ENCODE measurements at places on chromosomes 11 and 22.

DNA sequence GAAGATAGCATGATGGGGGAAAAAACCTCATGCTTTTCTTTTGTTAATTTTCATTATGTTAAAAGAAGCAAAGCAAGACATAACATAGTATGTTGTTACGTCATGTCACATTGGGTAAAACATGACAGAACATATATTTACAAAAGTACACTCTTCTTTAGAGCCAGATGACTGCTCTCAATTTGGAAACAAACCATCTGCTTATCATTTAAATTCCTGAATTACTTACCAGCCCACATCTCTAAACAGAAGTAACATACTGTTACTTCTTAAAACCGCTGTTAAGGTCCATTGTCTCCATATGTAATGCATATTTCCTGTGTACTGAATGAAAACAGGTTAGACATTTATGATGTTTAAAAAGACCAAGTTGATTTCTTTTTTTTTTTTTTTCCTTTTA lies 100.0 kb downstream of the TMEM135 start:
- no peak for DNase-seq

- no peak for DNase-seq
These were observed 15.2 kb downstream of the CCDC157 start for GRCh38 chr22:30371981-30372380.

DNA sequence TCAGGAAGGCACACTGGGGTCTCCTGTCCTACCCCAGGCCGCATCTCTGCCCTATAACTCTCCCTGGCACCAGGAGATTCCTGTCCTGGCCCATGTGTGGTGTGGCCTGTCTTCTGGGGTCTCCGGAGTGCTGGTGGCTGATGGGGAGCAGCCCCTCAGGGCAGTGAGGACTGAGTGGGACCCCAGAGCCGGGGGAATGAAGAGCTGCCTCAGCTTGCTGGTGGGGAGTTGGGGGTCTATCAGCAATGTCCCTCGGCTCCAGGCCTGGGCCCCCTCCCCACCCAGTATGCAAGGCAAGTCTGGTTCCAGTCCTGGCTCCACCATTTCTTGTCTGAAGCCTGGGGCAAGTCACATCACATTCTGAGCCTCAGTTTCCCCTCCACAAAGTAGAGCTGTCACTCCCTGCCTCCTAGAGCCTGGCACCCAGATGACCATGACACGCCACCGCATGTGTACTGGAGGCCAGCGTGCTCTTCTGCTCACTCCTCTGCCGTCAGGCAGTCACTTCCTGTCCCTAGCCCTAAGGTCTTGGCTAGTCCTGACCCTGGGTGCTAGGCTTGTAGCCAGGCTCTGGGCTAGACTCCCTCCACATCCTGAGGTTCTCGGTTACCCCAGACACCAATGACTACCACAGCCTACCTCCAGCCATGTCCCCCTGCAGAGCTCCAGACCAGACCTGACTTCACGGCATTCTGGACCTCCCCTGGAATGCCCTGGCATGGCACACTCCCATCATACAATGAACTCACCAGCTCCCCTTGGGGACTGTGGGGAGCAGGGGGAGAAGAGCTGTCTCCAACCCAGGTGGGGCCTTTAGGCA lies 12.8 kb downstream of the ARAP1 start:
- no peak for DNase-seq

GRCh38 chr11:110165039-110165925 lies 72.1 kb downstream of the ZC3H12C start:
- no peak for DNase-seq

- no peak for DNase-seq
These were observed 46.0 kb downstream of the AHNAK start for GRCh38 chr11:62500650-62501030.

DNA sequence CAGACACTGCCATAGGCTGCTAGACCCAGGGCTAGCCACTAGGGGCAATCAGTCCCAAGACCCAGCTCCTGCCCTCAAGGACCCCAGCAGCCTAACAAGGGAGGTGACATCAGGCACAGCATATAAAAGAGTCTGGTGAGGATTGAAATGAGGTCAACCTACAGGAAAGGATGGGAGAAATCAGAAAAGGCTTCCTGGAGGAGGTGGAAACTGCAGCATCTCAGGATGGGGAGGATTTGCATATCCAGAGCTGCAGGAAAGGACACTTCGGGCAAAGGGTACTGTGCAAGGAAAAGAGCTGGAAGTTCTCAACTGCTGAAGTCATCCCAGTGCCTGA lies 2.9 kb upstream of the ARFGAP2 start:
- peak; percentile 69 for DNase-seq

- no peak for DNase-seq
These were observed 14.9 kb downstream of the SAMM50 start for GRCh38 chr22:43969989-43970755.

GRCh38 chr11:109349276-109350080 lies 72.5 kb upstream of the C11orf87 start:
- DNase-seq = no peak

- DNase-seq = no peak
These were observed 40.3 kb downstream of the PARVG start for GRCh38 chr22:44220727-44221680.

DNA sequence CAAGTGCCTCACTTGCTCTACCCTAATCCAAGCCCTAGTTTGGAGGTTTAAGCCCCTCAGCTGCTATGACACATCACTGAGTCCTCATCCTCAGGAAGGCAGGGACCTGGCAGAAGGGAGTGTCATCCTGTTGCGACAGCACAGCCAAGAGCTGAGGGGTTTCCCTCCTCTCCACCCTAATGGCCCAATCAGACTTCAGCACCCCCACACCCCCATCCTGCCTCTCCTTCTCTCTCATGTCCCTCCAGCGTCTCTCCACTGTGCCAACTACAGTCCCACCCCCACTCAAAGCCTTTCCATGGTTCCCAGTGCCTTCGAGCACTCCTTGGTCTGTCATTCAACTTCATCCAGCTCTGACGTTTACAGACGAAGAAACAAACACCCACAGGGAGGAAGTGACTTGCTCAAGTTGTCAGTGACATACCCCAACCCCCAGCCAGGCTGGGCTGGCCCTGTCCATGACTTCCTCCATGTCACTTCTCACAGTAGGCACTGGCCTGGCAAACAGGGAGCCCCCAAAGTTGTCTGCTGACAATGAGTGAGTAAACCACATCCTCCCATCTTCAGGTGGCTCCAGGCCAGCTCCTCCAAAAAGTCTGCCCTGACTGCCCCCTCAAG lies 15.6 kb downstream of the ARAP1 start:
- peak; percentile 90 for DNase-seq

- no peak for DNase-seq
These were observed 30.8 kb downstream of the EXT2 start for GRCh38 chr11:44126304-44126703.

DNA sequence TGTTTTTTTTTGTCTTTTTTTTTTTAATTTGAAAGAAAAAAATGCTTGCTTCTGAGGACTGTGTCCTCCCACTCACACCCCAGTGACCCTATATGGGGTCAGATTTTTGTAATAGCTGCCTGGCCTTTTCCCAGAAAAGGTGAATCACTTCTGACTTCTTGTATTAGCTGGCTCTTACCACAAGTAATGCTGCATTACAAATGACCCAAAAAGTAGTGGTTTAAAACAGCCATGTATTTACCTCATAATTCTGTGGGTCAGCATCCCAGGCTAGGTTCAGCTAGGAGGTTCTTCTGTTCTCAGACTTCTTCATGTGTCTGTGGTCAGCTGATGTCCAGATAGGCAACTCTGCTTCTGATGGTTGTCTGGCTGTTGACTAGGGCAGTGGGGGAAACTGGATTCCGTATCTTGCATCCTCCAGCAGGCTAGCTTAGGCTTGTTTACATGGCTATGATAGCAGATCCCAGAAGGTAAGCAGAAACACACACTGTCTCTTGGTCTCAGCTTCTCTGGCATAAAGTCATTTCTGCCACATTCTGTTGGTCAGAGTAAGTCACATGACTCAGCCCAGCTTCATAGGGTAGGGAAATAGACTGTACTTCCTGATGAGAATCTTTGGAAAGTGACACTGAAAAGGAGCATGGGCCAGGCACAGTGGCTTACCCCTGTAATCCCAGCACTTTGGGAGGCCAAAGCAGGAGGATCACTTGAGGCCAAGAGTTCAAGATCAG lies 19.5 kb downstream of the LHFPL7 start:
- no peak for DNase-seq

GRCh38 chr11:57426439-57426928 lies 437 bp downstream of the SLC43A3 start:
- peak; percentile 35 for DNase-seq

DNA sequence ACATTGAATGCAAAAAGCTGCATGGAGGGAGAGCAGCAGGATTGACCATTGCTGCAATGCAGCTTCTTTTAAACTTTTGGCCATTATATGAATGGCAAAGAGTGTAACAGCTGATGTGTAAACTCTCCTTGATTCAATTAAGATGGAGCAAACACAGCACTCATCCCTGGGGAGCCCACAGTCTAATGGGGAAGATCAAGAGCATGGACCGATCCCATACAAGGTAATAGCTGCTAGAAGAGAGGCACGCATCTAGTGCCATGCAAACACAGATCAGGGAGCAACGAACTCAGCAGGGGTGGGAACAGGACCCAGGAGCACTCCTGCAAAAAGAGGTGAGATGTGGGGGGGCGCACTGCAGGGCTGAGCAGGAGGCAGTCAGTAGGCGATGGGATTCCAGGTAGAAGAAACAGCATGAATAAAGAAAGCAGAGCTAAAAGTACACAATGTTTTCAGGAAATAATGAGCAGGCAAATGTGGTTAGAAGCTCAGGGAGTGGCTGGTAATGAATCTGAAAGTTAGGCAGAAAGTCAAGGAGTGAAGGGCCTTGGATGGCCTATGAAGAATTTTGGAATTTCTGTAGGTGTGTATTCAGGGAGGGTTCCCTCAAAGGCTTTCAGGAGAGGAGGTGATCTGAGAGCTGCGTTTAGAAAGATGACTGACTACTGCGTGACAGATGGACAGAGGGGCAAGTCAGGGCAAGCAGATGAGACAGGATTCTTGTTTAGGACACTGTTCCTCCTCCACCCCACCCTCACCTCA lies 17.2 kb upstream of the BMAL1 start:
- no peak for DNase-seq

GRCh38 chr11:44537679-44538078 lies 27.8 kb upstream of the CD82 start:
- no peak for DNase-seq

GRCh38 chr11:70066136-70066520 lies 12.0 kb upstream of the ANO1 start:
- DNase-seq = no peak

GRCh38 chr11:92857407-92857806 lies 112.0 kb upstream of the MTNR1B start:
- DNase-seq = no peak

DNA sequence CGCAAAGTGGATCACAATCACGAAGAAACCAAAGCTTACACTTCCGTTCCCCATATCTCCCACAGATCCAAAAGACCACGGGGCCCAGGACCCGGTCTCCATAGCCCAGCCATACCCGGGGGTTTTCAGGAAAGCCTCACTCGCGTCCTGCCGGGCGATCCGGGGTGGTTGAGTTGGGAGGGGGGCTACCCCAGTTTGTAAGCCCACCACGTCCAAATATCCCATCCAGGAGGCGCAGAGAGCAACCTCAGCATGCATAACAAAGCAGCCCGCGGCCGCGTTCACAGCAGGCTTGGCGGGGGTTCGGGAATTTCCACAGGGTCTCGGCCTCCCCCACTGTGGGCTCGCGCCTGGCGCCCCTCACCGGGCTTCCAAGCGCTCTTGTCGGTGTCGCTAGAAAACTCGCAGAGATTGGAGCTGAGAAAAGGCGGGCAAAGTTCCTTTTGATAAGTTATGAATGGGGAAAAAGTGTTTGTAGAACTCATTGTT lies 9.5 kb downstream of the SDF2L1 start:
- no peak for DNase-seq

DNA sequence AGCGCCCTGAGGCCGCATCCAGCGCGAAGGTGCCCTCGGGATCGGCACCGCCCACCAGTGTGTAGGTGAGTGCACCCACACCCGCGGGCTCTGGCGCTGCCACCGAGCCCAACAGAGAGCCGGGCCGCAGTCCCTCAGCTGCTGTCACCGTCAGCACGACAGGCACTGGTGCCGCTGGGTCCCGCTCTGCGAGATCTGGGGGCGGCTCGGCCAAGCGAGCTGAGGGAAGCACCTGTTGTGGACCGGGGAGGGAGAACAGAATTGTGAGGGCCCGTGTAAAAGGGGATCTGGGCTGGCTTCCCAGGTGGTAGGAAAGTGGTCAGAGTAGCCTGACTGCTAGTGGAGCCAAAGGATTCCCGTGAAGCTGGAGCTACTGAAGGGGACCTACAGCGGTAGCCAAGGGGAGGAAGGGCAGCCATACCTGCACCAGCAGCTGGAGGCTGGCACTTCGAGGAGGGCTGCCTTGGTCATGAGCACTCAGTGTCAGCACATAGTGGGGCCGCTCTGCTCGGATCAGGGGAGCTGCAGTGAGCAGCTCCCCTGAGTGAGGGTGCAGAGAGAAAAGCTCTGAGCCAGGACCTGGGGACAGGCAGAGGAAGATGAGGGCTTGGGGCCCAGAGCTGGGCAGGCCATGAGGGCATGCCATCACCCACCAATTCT lies 11.5 kb upstream of the TPP1 start:
- DNase-seq = no peak

DNA sequence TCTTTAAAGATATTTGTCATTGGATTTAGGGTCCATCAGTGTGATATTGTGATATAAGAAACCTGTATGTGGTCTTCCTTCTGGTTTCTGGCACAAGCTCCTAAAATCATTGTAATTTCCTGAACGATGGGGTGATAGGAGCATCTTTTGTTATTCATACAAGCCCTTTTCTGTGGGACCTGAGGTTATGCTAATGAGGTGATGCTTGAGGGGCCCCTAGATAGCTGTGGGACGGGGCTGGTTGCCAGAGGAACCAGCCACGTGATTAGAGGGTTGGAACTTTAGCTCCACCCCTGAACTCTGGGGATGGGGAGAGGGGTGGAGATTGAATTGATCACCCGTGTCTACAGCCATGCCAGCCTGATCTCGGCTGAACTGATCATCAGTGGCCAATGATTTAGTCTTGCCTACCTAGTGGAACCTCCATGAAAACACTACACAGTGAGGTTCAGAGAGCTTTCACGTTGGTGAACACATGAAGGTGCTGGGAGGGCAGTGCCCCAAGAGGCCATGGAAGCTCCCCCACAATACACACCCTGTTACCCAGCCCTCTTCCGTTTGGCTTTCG lies 62.8 kb downstream of the BCR start:
- peak; percentile 87 for DNase-seq

DNA sequence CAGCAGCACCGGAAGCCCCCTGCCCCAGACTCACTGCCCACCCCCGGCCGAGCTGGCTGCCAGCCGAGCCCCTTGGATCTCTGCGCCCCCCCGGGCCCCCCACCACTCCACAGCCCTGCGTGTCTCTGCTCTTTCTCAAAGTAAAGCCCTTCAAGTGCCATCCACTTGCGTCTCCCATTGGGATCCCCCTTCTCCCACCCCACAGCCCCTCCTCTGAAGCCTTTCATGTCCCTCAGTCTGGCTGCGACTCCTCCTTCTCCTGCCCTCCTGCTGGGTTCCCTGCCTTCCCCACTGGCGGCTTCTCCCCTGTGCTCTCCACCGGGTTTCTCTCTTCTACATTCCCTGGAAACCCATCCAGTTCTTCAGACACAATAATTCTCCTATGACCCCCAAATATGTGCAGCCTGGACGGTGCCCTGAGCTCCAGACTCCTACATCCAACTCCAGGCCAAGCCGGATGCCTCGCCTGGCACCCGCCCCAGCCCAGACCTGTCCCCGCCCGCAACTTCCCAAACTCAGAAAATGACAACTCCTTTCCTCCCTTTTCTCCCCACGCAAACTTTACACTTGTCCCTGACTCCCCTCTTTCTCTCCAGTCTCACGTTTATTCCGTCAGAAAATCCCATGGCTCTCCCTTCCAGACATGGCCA lies 108.9 kb downstream of the WNT7B start:
- DNase-seq = no peak

- DNase-seq = no peak
These were observed 759.0 kb upstream of the API5 start for GRCh38 chr11:42552786-42553185.

Measured in activated CD8-positive, alpha-beta T cell treated with anti-CD3 and anti-CD28 coated beads for 36 hours (primary cell).